ENCODE measurements at places on chromosomes 7 and 10.

DNA sequence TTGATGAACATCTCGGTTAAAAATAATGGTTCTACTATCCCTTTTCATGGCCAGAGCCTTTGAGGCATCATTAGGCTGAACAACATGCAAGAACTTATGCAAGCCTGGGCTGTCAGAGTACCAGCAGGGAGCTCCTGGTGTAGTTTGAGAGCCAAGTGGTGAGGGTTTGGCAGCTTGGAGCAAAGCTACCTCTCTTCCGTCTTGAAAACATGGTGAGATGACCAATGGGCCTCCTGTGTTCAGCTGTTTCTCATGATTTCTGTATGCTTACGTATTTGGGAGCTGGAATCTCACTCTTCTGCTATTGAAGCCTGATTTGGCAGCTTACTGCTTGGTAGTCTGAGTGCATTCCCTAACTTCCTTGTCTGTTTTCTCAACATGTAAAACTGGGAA is 150.4 kb downstream of the CXCL12 start:
- no peak for DNase-seq

- DNase-seq = no peak
These were observed 82.0 kb downstream of the HIP1 start for GRCh38 chr7:75656740-75657139.

DNA sequence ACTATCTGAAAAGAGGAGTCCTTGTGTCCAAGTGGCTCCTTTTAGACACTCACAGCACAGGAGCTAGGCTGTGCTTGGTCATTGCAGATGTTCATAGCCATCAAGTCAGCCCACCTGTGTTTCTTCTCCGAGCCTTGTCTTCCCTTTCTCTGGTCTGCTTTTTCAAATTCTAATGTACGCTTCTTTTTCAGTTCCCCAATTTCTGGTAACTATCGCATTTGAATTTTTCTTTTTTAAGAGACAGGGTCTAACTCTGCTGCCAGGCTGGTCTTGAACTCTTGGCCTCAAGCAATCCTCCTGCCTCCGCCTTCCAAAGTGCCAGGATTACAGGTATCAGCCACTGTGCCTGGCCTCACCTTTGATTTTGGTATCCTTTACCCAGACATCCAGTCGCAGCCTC is 18.9 kb downstream of the APBB1IP start:
- no peak for DNase-seq

- DNase-seq = no peak
These were observed 858.7 kb downstream of the REEP3 start for GRCh38 chr10:64379898-64380297.

DNA sequence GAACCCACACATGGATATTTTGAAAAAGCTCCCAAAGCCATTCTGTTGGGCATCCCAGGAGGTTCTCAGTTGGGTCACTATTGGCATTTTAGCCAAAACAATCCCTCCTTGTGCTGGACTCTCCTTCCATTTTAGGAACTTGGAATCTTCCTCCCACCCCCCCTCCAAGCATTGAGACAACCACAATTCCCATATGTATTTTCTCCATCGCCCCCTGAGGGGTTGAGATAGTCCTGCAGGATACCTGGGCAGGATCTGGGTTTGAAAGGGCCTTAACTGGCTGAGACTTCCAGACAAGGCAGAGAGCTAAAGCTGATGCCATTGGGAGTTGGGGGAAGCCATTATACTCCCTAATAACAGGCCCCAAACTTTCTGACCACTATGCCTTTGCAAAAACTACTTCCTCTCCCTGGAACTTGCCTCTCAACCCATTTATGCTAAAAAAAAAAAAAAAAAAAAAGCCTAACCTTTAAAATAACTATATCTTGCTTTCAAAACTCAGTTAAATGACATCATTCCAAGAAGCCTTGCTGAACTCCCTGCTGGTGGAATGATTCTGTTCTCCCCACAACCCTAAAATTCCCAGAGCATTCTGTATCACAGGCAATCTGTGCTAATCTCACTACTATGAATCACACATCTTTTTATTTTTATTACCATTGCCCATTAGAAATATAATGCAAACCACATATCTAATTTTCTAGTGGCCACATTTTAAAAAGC is 77.5 kb upstream of the PDE1C start:
- no peak for DNase-seq

All from activated CD4-positive, alpha-beta T cell treated with anti-CD3 and anti-CD28 coated beads, Interleukin-2, amount 50 U/mL, for 1 hour (primary cell).